ENCODE measurements at places on chromosomes 2 and 18.

DNA sequence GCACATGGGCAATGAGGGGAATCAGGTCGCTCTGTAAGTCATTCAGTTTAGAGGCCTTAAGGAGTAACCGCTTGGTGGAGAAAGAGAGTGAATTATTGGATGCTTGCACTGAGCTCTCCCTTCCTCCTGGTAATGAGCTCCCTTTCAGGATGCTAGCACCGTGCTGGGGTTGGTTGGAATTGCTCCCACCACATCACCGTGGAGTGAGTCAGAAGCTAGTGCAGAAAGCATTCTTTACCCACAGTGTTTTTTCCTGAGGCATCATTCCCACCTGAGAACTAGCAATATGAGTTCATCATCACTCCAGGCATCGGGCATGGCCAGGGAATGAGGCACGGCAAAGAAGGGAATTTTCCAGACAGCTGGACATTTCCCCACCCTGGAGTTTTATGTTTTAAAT, 57.6 kb downstream of the ITGB6 start:
- no peak for DNase-seq

DNA sequence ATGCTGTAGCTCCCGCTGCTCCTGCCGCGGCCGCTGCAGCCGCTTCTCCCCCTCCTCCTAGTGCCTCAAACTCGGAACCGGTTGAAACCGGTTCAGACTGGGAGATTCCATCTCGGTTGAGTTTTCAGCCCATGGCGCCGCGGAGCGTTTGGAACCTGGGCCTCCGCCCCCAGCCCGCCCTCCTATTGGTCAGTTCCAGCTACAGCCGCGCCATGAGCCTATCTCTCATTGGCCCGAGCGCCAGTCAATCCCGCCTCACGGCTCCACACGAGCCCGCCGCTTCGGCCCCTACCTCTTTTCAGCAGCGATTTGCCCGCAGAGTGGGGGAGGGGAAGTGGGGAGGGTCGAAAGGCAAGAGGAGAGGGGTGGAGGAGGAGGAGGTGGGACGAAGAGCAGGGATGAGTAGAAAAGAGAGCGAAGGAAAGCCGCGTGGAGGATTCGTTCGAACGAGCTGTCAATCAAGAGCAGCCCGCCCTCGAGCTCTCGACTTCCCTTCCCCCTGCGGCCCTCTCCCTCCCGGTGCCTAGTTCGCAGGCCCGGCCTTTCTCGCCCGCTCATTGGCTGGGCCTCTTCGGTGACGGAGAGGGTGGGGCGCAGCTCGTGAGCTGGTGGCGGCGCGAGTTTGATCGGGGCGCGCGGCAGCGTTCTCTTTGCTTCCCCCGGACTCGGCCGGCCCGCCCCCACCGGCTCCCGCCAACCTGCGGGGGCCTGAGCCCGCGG, at the start of gene XPO1:
Gene XPO1, minus strand, starts transcription at position 157 of the 720 bp plus-strand sequence. CDS start 4,459 bp downstream, outside the sequence.
- peak; percentile 99 for DNase-seq

DNA sequence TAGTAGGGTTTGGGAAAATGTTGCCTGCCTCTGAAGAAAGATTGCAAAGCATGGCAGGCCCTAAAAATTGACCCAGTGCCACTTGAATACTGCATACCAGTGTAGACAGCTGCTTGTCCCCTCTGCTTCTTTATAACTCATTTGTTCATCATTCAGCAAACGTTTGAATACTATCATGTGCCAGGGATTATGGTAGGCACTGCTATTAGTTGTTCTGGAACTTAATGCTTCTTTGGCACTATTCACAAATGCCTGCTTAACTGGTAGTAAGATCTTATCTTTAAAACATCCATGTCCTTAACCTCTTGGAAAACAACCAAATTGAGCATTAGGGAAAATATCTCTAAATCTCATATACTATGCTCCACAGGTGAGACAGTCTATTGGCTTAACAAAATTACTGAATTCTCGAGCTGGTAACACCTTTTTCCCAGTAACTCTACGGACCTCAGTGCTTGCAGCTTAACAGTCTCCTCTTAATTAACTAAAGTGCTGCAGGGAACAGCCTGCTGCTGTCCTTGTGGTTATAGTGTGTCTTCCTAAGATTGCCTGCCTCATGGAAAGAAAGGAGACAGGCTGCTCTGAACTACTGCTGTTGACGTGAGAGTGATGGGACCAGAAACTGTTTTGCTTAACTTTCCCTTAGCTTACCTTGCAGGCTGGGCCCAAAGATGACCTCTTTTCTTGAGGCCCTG, 93.2 kb downstream of the MIB1 start:
- DNase-seq, result no peak

DNA sequence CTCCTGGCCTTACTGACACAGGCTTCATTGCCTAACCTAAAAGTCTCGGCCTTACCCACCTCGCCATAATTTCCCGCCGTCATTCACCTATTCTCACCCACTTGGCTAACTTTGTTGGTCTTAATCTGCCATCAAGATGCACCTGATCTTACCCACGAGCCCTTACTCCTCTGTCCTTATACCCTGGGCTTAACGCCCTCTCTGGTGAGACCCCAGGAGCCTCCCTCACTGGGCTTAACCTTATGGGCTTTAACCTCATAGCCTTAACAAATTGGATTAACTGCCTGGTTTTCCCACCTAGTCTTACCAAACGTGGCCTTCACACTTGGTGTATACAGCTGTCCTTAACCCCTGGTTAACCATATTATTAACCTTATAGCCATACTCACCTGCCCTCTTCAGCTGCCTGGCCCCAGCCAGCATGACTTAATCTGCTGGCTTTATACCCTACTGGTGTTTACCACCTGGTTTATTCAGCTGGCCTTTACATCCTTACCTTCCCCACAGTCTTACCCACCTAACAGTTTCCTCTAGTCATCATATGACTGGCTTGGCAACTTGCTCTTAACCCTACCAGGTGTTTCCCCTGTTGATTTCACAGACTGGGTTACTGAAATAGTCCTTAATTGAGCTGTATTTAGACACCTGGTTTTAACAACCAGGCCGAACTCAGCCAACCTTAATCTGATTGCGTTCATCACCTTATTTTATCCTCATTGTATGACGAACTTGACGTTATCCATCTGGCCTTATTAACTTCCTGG, 132.0 kb upstream of the ZSWIM2 start:
- no peak for DNase-seq
